ENCODE measurements at places on chromosomes 11 and 22.

- no peak for DNase-seq
Observed at GRCh38 chr11:119169282-119169719, 776 bp downstream of the NLRX1 start.

DNA sequence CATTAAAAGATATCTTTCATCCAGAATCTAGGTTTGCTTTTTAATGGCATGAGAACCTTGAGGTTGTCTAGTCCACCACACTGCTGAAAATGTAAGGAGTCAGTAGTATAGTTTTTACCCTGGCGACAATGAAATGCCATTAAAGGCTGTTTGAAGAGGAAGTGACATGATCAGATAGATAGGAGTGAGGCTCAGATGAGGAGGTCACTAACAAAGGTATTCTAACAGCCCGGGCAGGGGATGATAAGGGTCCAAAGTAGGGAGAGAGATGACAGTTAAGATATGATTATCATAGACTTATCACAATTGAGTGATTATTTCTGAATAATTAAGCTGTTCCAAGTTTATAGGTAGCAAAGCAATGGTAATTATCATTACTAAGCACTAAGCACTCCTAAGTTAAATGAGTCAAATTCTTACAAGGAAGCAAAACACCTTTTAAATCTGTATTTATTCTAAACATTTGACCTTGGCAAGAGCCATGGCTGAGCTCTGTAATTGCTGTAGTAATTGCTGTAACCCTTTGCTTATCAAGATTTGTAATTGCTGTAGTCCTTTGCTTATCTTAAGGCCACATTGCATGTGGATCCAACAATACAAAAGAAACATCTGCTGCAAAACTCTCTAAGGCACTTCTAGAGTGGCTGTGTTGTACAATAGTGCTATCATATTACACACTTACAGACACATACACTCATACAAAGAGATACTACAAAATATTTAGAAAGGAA lies 92.6 kb downstream of the ENTHD1 start:
- no peak for DNase-seq

- no peak for DNase-seq
Observed at GRCh38 chr11:57521116-57521515, 5.6 kb upstream of the SLC43A1 start.

DNA sequence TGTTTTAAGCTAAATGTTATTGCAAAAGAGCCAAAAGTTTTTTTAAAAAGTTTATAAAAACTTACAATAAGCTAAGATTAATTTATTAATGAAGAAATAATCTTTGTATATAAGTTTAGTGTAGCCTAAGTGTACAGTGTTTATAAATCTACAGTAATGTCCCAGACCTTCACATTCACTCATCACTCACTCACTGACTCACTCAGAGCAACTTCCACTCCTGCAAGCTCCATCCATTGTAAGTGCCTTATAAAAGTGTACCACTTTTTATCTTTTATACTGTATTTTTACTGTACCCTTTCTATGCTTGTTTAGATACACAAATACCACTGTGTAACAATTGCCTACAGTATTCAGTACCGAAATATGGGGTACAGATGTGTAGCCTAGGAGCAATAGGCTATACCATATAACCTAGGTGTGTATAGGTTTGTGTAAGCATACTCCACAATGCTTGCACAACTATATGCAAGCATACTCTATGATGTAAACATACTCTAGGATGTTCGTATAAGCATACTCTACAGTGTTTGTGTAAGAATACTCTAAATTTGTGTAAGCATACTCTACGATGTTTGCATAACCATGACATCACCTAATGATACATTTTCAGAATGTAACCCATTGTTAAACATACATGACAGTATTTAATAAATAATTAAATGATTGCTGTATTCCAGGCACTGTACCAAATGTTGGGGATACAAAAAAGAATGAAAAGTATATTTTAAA lies 953.0 kb downstream of the KCNA4 start:
- DNase-seq, result no peak

GRCh38 chr11:575313-575995 lies 816 bp upstream of the PHRF1 start:
- no peak for DNase-seq

DNA sequence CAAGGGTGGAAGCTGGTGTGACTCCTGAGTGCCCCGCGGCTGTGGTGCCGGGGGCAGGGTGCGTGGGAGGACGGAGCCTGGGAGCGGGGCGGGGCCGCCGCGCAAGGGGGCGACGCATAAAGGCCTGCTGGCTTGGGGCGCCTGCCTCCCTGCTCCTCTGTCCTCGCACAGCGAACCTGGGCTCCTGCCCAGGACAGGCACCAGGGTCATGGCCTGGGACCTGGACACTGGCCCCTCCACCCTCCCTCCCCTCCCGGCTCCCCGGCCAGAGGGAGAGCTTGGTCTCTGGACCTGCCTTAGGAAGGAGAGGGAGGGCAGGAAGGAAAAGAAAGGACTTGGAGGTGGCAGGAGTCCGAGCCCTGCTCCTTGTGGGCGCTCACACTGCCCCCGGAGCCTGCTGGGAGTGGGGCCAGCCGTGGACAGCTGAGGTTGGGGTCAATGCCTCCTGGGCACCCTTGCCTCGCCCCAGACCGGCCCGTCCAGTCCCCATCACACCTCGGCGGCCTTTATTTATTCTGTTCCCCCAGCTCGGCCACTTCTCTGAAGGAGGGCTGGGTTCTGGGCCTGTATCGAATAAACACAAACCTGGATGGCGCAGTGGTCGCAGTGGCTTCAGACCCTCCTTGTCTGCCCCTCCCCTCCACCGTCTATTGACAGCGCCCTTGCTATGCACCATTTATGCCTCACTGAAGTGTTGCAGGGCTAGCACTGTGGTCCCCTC lies 8.7 kb downstream of the SLC16A8 start:
- no peak for DNase-seq
